Small intestine (tissue), 16 donors: ENCODE measurements at places on chromosomes 6 and 20. TPM values are rescaled to one million over a fixed set of nuclear protein-coding genes. Genes with fewer than 3 reads are reported as not detected.

The DYNLT2 gene
- polyA plus RNA-seq = 0.89 TPM

The OPRM1 gene
- not detected for polyA plus RNA-seq

The CLIC5 gene
- polyA plus RNA-seq = 19.5 TPM

The OPN5 gene
- polyA plus RNA-seq = not detected

The SLC32A1 gene
- not detected for polyA plus RNA-seq

The RAET1E gene
- not detected for polyA plus RNA-seq

The SPATS1 gene
- polyA plus RNA-seq = not detected

The COL11A2 gene
- polyA plus RNA-seq = 0.57 TPM

The MCCD1 gene
- polyA plus RNA-seq = not detected

The ESR1 gene
- polyA plus RNA-seq = not detected

The STX7 gene
- 33.8 TPM for polyA plus RNA-seq

The FAM217A gene
- 0.04 TPM for polyA plus RNA-seq

The TAAR1 gene
- not detected for polyA plus RNA-seq

The GSTA3 gene
- not detected for polyA plus RNA-seq

The FLOT1 gene
- polyA plus RNA-seq = 153 TPM

The SRSF12 gene
- polyA plus RNA-seq = 0.15 TPM

The ZNF311 gene
- 0.27 TPM for polyA plus RNA-seq

The HTR1B gene
- not detected for polyA plus RNA-seq

The SLC2A10 gene
- polyA plus RNA-seq = 24.0 TPM

The PRSS16 gene
- 31.6 TPM for polyA plus RNA-seq

The TRIM31 gene
- polyA plus RNA-seq = 5.2 TPM

The NKAIN2 gene
- not detected for polyA plus RNA-seq

The NFYA gene
- polyA plus RNA-seq = 30.8 TPM

The LST1 gene
- polyA plus RNA-seq = 8.3 TPM

The EDN3 gene
- polyA plus RNA-seq = 54.3 TPM
